ENCODE measurements at places on chromosomes 4 and X. TPM values are rescaled to one million over a fixed set of nuclear protein-coding genes. Genes with fewer than 3 reads are reported as not detected.

DNA sequence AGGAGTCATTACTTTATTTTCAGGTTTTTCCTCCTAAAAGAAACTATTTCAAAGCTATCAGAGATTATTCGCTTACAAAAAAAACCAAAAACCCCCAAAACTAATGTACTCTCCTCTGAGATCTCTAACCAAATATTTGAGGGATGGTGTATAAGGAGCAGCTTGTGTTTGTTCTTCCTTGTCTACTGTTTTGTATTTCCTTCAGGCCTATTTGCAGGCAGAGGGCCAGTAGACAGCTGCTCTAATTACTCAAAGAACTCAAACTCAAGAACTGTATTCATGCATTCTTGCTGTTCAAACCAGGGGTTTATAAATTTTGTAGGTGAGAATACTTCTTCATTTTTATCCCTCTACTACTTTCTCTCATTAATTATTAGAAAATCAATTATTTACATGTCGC, 51.3 kb downstream of the SH3RF1 start:
- no peak for DNase-seq
- peaks cover 7% of the 10 kb centered on the region for H3K36me3 ChIP-seq
- no peak overlapping the region for H3K4me3 ChIP-seq
- H3K27me3 ChIP-seq = no peaks in the 10 kb centered on the region

DNA sequence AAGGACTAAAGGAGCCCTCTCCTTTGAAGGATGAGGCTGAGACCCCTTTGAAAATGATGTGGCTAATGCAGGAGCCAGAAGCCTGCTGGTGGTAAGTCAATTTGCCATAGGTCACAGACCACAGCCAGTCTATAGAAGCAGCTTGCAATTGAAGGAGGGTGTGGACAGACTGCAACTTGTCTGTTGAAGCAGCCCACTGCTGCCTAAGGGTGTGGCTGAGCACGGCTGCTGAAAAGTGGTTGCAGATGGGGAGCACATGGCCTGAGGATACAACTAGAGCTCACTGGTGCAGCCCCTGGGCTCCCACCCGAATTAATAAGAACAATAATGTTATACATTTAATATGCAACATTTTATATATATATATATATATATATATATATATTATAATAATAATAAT, 11.4 kb upstream of the EXOC1L start:
- no peak overlapping the region for H3K27ac ChIP-seq
- H3K36me3 ChIP-seq = no peaks in the 10 kb centered on the region
- H3K4me3 ChIP-seq = no peak overlapping the region
- H3K4me1 ChIP-seq = no peaks in the 10 kb centered on the region

DNA sequence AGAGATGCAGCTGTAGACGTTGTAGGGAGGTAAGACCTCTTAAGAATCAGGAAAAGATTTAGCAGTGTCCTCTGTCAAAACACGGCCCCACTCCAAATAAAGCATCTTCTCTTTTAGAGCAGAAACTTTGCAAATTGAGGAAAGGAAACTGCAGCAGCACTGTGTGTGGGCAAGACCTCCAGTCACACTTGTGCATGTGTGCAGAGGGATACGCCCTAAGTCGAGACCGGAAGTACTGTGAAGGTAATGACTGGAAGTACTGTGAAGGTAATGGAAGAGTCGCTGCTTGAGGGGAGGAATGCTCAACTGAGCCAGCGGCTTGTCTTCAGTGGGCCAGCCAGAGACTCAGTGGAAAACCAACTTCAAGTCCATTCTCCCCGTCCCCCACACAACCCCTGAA, 46.5 kb downstream of the EGF start:
- no peaks in the 10 kb centered on the region for H3K27me3 ChIP-seq
- no peaks in the 10 kb centered on the region for H3K36me3 ChIP-seq
- no peak overlapping the region for H3K4me3 ChIP-seq

DNA sequence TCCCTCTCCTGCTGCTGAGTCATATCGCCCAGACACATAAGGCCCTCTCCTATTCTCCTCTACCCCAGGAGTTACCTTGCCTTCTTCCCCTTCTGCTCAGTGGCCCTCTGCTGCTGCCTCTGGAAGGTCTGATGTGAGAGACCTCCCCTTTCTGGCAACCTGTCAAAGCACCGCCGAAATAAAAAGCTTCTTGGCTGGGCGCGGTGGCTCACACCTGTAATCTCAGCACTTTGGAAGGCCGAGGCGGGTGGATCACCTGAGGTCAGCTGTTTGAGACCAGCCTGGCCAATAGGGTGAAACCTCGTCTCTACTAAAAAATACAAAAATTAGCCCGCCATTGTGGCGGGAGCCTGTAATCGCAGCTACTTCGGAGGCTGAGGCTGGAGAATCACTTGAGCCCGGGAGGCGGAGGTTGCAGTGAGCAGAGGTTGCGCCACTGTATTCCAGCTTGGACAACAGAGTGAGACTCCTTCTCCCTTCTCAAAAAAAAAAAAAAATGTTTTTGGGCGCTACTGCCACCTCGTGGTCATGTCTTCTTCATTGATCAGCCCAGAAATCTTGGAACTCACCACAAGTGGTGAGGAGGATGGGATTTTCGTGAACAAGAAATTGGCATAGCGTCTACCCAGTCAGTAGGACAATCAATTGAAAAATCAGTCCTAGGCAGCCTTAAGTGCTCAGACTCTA, 8.6 kb upstream of the ZXDA start:
- H3K27ac ChIP-seq = no peak overlapping the region
- H3K27me3 ChIP-seq = no peaks in the 10 kb centered on the region
- H3K4me3 ChIP-seq = no peak overlapping the region
- DNase-seq = no peak

DNA sequence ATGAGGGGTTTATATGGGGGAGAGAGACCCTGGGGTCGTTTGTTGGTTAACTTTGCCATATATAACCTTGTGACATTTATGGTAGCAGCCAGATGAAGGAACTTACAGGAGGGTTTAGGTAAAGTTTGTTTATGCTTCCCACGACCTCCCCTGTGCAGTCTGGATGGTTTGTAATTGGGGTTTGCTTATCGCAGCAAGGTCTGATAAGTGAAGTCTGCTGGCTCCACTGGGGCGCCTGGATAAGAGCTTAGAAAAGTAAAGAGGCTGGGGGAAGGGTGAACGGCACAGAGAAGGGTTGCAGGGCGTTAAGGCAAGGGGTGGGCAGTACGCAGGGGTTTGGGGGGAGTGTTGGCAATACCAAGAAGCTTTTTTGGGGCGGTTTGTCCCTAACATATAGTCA, 98.7 kb downstream of the KDM6A start:
- no peak overlapping the region for H3K4me3 ChIP-seq
- DNase-seq = no peak

- H3K4me3 ChIP-seq = no peak overlapping the region
- H3K27me3 ChIP-seq = no peaks in the 10 kb centered on the region
- peaks cover 16% of the 10 kb centered on the region for H3K36me3 ChIP-seq
- peak; percentile 37 for DNase-seq
- H3K4me1 ChIP-seq = peaks cover 18% of the 10 kb centered on the region
These were observed 26.8 kb downstream of the RBBP7 start for GRCh38 chrX:16843208-16843909.

DNA sequence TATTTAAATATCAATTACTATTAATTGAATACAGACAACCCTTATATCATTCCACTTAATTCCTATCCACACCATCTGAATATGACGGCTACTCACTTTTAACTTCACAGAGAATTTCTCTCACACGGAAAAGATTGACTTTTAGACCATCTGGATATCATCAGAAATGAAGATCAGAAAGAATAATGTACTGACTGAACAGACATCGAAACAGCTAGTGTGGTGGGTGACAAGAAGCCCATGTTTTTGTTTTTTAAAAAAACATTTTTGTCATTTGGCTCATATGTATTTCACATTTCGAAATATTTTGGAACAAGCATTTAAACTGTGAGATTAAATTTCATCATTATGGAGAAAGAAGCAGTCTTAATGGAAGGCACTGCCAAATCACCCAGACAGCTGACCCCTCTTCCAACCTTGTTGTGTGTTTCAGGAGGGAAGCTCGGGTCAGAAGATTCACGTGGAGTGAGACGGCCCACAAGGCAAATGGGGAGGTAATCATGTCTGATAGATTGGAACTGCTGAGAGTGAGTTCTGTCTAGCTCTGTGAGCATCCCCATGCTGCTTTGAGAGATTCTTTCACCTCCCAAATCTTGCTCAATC, 204.2 kb upstream of the RASGEF1B start:
- no peak for DNase-seq
- no peaks in the 10 kb centered on the region for H3K36me3 ChIP-seq
- no peaks in the 10 kb centered on the region for H3K4me1 ChIP-seq
- H3K27me3 ChIP-seq = no peaks in the 10 kb centered on the region
- H3K27ac ChIP-seq = no peak overlapping the region
- H3K4me3 ChIP-seq = no peak overlapping the region

GRCh38 chrX:45745479-45745878, 544.8 kb upstream of the DIPK2B start:
- DNase-seq = peak; percentile 34
- no peak overlapping the region for H3K4me3 ChIP-seq
- H3K4me1 ChIP-seq = peaks cover 15% of the 10 kb centered on the region
- H3K36me3 ChIP-seq = peaks cover 31% of the 10 kb centered on the region
- H3K27me3 ChIP-seq = no peaks in the 10 kb centered on the region
- H3K27ac ChIP-seq = no peak overlapping the region

- H3K27ac ChIP-seq = peak overlapping the region; percentile 95
- peaks cover 17% of the 10 kb centered on the region for H3K4me1 ChIP-seq
- no peak overlapping the region for H3K4me3 ChIP-seq
- H3K27me3 ChIP-seq = no peaks in the 10 kb centered on the region
These were observed 25.1 kb downstream of the ARL13A start for GRCh38 chrX:100994352-100995281.

GRCh38 chr4:18439311-18439710, 417.8 kb upstream of the LCORL start:
- H3K27ac ChIP-seq = no peak overlapping the region
- H3K36me3 ChIP-seq = no peaks in the 10 kb centered on the region
- no peak overlapping the region for H3K4me3 ChIP-seq

DNA sequence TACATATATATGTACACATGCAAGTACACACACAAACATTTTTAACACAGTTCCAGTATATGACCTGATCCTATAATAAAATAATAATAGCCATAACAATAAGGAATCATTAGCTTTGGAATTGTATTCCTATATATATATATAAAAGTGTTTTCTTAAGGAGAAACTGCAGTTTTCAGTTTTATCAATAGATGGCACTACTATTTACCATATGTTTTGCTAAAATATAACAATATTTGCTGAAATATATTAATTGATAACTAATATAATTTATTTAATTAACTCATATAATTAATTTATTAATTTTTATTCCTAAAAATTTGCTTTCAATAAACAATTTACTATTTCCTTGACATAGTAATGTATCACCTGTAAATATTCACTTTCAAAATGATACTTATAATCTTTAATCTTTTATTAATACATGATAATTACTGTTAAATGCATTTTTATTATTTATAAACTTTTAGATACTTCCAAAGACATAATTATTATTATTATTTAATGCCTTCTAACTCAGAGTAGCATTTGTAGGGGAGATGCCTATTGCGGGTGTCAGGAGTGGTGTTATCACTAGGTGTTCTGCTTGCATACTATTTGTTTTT, 599.5 kb downstream of the FSTL5 start:
- no peaks in the 10 kb centered on the region for H3K36me3 ChIP-seq
- H3K4me3 ChIP-seq = no peak overlapping the region
- no peak for DNase-seq
- peaks cover 4% of the 10 kb centered on the region for H3K4me1 ChIP-seq
- no peak overlapping the region for H3K27ac ChIP-seq
- H3K27me3 ChIP-seq = no peaks in the 10 kb centered on the region

GRCh38 chr4:83276299-83277040, 8.1 kb downstream of the COQ2 start:
- H3K4me1 ChIP-seq = no peaks in the 10 kb centered on the region
- peak; percentile 16 for DNase-seq
- H3K27me3 ChIP-seq = no peaks in the 10 kb centered on the region
- H3K4me3 ChIP-seq = no peak overlapping the region

- H3K27me3 ChIP-seq = peaks cover 2% of the 10 kb centered on the region
- DNase-seq = peak; percentile 8
- no peak overlapping the region for H3K27ac ChIP-seq
- no peaks in the 10 kb centered on the region for H3K36me3 ChIP-seq
- no peak overlapping the region for H3K4me3 ChIP-seq
- no peaks in the 10 kb centered on the region for H3K4me1 ChIP-seq
These were observed 302.9 kb upstream of the GATB start for GRCh38 chr4:152063621-152064240.

DNA sequence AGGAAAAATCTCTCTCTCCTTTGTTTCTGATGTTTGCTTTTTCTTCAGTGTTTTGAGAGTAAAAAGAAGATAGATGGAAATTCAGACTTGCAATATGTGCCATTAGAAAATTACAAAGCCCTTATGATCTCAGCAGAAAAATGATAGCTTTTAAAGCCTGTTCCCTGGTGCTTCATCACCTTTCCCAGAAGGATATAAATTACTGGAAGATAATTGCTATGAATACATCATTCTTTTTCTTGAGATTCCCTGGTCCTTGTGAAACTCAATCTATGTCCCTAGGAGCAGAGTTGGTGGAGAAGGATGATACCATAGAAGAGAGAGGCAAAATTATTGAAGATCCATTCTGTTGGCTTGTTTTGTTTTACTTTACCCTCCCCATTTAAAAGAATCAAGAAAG, 86.5 kb downstream of the GLRA3 start:
- no peaks in the 10 kb centered on the region for H3K36me3 ChIP-seq
- H3K4me3 ChIP-seq = no peak overlapping the region
- no peak overlapping the region for H3K27ac ChIP-seq
- no peak for DNase-seq

DNA sequence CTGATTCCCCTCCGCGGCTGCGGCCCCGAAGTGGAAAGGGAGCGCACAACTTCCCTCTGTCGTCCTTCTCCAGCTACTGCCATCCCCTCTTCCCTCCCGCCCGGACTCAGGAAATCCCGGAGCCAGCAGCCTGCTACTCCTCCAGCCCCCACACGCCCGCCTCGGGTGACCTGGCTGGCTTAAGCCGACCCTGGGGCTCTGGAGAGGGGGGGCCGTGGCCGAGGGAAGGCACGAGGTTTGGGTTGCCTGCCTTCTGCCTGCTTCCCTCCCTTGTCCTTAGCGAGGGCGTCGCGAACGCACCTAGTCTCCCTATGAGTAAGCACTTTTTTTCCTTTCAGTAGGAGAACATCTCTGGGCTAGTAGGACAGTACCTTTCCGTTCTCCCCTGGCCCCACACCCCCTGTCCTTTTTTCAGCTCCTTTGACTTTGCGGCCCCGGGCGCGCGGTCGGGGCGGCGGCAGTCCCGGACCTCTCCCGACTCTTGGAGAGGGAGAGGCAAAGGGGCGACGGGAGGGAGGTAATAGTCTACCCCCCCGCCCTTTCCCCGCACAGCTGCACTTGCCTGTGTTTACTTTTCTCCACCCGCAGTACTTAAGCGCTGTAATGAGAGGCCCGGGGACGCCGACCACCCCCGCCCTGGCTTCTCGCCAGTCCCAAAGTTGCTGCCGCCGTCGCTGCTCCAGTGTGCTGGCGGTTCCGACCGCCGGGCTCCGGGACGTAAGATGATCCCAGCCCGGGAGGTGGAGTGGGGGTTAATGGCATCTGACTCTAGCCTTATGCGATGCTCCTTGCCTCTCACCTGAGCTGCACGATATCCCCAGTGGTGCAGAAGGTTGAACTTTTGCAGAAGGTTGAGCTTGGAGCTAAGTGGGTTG, 868 bp downstream of the PLS3 start:
- H3K4me1 ChIP-seq = peaks cover 30% of the 10 kb centered on the region
- H3K4me3 ChIP-seq = peak overlapping the region; percentile 86
- peak overlapping the region; percentile 87 for H3K27ac ChIP-seq
- H3K36me3 ChIP-seq = no peaks in the 10 kb centered on the region

Gene MAGEA12
- total RNA-seq = 0.98 TPM

Gene PRRG1
- 33.7 TPM for total RNA-seq

Gene BLOC1S4
- total RNA-seq = 20.9 TPM

Gene TLR2
- total RNA-seq = 0.79 TPM

Gene NEUROG2
- not detected for total RNA-seq

Gene ZNF280C
- 7.3 TPM for total RNA-seq

Gene MAGEC2
- not detected for total RNA-seq

Gene FRG2
- total RNA-seq = not detected

Gene MORC4
- 29.1 TPM for total RNA-seq

Gene BBS12
- 4.5 TPM for total RNA-seq

Gene DMP1
- 0.11 TPM for total RNA-seq

Gene TMSB15B
- total RNA-seq = 6.3 TPM

Data from astrocyte (in vitro differentiated cells and primary cell).